ENCODE measurements at places on chromosomes 5 and 9.

- no peak for DNase-seq
Measured at GRCh38 chr5:35938568-35939227, at the start of gene CAPSL. CAPSL (minus strand) TSS chr5:35938622; CDS start chr5:35921120, 17,502 bp downstream.

DNA sequence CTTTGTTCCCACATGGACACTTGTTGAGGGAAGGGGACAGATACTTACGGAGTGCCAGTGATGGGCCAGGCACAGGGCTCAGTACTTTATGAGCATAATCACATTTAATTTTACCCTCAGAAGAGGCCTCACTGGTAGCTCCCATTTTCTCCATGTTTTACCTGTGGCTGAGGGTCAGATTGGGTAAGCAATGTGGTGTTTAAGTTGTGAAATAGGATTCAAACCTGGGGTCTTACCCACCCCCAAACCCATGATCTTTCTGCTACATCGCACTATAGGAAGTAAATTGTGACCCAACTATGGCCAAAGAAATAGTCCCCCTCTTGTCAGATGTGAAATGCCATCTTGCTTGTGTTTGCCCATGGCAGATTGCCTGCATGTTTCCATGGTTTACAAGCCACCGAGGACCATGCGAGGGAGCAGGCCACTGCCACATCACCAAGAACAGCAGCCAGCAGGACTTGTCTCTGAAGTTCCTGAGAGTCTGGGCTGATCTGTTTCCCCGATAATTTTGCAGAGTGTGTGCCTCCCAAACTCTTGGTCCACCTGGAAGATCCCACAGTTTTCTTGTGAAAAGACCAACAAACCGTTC is 95.4 kb downstream of the MACROH2A1 start:
- no peak for DNase-seq

- DNase-seq: no peak
Measured at GRCh38 chr9:34809504-34810186, 99.7 kb upstream of the CCL21 start.

DNA sequence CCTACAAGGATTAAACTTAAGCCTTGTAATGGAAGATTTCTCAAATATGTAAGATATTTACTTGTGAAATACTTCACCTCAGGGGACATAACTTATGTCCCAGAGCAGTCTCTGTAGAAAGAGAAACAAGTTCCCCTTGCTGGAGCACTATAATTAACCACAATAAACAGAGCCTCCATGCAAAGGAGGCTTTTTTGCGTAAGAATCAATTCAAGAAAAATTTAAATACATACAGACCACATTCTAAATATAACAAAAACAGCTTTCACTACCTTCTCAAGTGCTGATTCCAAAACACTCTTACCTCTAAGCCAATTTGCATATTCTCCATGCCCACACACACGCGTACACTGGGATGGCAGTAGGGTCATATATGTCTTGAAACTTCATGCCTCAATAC is 30.7 kb upstream of the CCNB1 start:
- no peak for DNase-seq

DNA sequence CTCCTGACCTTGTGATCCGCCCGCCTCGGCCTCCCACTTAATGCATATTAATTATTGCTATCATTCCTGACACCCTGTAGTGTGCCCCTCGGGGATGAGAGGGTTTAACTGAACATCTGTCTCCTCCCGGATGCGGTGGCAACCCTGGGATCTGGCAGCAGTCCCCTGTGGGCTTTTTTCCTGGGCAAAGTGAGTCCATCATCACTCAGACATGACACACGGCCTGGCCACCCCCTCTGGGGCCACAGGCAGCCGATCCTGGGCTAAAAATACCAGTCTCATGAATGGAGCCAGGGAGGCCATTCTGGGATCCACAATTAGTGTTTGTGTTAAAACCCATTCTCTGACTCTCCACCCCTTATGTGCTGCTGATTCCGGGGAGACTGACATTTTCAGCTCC is 161.2 kb downstream of the RGS3 start:
- DNase-seq: peak; percentile 80

DNA sequence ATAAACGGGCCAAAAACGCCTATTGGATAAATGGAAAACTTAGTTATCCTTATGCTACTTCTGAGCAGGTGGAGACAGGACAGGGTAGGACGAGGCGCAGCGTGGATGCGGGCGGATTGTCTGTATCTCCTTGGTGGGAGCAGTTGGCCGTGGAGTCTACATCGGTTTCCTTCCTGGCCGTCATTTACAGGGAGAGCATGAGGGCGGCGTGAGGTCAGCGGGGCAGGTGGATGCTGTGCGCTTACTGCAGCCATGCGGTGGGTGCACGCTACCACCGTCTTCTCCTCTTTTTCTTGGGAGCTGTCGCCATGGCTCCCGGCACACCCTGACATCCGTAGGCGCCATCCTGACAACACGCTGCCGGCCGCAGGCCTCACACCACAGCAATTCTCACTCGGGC is 121.3 kb downstream of the ADAMTS2 start:
- DNase-seq: no peak

DNA sequence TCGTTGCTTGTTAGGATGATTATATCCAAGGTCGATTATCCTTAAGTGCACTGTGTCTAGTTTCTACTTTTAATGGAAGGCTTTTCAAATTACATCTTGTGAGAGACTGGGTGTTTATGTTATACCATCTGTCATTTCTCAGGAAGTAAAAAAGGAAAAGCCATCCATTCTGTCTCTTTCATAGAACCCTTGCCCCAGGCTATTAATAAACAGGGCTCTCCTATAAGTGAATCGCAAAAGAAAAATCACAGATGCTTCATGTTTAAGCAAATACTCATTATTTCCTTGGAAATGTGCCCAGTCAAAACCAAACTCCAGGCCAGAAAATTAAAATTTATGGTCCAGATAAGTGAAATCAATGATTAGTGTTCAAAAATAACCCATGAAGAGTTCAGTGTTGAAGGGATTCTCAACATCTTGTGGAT is 58.1 kb downstream of the STARD4 start:
- DNase-seq: peak; percentile 80

All from NCI-H524 treated with DMSO at 0.1 percent for 48 hours (cell line).